Naive thymus-derived CD4-positive, alpha-beta T cell (primary cell): ENCODE measurements at places on chromosomes 6 and 20.

GRCh38 chr6:43468748-43469681 is 8.4 kb upstream of the TJAP1 start:
- H3K4me1 ChIP-seq: no peaks in the 10 kb centered on the region
- H3K27me3 ChIP-seq: peaks cover 3% of the 10 kb centered on the region
- no peak overlapping the region for H3K27ac ChIP-seq
- no peak overlapping the region for H3K4me3 ChIP-seq
- no peak for DNase-seq

DNA sequence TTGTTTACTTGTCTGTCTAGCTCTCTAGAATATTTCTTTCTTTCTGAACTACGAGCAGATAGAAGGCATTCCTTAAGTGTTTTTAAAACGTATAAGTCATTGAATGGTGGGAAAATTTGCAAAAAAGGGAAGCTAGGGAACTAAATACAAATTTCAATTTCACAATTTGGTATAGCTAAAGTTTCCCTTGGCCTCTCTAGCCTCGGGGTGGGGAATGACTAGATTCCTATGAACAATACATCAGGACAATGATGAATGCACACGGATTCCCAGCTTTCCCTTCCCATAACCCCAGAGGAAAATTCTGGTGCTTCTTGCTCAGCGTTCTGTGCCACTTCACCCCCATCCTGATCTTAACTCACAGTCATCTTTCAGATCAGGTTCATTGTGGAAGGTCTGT is 113.3 kb upstream of the ASF1A start:
- H3K4me3 ChIP-seq: no peak overlapping the region
- H3K36me3 ChIP-seq: no peaks in the 10 kb centered on the region
- H3K27me3 ChIP-seq: no peaks in the 10 kb centered on the region

DNA sequence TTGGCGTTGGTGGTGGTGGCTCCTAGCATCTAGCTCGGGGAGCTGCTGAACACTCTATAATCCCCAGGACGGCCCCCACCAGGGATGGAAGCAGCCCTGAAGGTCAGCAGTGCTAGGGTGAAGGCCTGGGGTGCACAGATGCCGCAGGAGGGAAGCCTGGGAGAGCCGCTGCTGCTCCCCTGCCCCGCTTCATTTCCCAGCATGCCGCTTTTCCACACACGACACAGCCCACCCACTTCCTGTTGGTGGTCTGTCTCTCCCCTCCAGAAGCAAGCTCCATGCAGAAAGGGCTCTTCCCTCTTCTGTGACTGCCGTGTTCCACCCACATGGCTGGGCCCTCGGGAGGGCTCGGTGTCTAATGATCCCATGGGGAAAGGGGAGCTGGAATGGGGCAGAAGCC is 35.3 kb downstream of the GNAS-AS1 start:
- no peaks in the 10 kb centered on the region for H3K4me1 ChIP-seq
- no peak overlapping the region for H3K27ac ChIP-seq
- H3K27me3 ChIP-seq: no peaks in the 10 kb centered on the region
- no peak overlapping the region for H3K4me3 ChIP-seq
- no peaks in the 10 kb centered on the region for H3K36me3 ChIP-seq

DNA sequence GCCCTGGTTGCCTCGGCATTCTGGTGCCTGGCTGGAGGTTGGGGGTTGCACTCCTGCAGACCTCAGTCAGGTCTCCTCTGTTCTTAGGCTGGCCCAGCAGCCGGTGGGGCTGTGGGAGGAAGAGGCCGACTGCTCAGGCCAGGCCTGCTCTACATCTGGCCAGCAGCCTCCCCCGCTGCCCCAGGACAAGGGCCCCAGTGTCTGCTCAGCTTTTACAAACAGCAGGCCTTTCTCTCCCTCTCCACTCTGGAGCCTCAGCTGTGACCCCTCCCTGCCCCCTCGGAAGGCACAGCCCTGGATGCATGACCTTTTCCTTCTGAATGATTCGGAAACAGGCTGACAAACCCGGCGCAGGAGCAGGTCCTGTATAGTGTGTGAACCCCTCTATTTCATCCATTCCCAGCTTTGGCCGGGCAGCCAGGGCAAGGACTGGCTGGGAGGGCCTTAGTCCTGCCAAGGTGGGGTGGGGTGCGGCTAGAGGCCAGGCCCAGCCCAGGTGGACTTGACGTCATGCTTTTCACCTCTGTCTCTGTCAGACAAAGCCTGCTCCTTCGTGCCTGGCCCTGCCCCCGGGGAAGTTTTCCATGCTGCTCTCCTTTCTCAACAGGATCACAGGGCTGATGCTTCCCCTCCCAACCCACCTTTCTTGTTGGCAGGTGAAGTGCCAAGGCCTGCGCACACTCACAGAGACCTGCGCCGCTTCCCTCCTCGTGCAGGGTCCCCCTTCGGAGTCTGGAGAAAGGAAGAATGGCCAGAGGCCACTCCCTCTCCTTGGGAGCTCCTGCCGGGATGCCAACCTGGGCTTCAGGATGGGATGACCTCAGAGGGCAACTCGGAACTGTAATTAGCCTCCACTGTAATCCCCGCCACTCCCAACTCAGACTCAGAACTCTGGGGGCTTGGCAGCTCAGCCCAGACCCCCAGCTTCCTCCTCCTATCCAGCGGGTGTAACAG is 10.1 kb upstream of the ITPR3 start:
- no peaks in the 10 kb centered on the region for H3K27me3 ChIP-seq
- no peaks in the 10 kb centered on the region for H3K36me3 ChIP-seq
- no peaks in the 10 kb centered on the region for H3K4me1 ChIP-seq
- DNase-seq: no peak
- H3K27ac ChIP-seq: no peak overlapping the region
- H3K4me3 ChIP-seq: no peak overlapping the region

GRCh38 chr20:24359321-24360027 is 110.0 kb upstream of the SYNDIG1 start:
- no peak overlapping the region for H3K4me3 ChIP-seq
- DNase-seq: no peak

GRCh38 chr6:87784690-87785089 is 82.7 kb upstream of the AKIRIN2 start:
- H3K4me1 ChIP-seq: no peaks in the 10 kb centered on the region
- H3K36me3 ChIP-seq: no peaks in the 10 kb centered on the region
- DNase-seq: no peak
- H3K27me3 ChIP-seq: no peaks in the 10 kb centered on the region
- H3K4me3 ChIP-seq: no peak overlapping the region

DNA sequence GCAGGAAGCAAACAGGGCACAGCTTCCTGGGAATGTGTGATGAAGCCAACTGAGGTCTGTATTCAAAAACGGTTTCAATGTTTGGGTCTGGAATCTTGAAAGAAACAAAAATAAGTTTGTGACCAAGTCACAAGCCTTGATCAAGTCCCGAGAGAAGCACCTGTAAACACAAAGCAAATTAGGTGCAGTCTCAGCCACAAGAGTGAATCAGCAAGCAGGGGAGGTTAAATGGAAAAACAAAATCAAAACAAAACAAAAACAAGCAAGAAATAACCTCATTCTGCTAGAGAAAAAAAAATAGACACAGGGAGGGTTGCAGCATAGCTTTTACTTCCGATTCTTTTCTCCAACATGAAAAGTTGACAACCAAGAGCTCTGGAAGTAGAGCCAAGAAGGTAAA is 201.7 kb downstream of the CLIC5 start:
- H3K4me3 ChIP-seq: no peak overlapping the region
- no peak for DNase-seq
- H3K27ac ChIP-seq: no peak overlapping the region
- no peaks in the 10 kb centered on the region for H3K27me3 ChIP-seq
- H3K4me1 ChIP-seq: no peaks in the 10 kb centered on the region
- no peaks in the 10 kb centered on the region for H3K36me3 ChIP-seq

DNA sequence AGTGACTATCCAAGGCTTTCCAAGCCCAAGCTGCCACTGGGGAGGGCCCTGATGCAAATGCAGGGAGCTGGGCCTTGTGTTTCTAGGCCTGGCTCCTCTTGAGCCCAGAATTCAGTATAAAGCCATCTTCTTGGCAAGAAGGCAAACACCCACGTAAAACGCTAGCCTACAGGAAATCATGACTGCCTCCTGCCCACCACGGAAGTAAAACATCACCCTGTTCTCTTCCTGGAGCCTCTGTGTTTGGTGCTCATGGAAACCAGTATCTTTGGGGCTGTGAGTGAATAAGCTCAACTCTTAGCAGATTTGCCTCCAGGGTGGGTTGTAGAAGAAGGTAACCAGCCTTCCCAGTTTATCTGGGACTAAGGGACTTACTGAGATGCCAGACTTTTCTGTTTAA is 271.0 kb downstream of the ZNF217 start:
- no peaks in the 10 kb centered on the region for H3K27me3 ChIP-seq
- no peak overlapping the region for H3K4me3 ChIP-seq
- peak; percentile 13 for DNase-seq
- H3K27ac ChIP-seq: no peak overlapping the region
- H3K4me1 ChIP-seq: no peaks in the 10 kb centered on the region

- H3K36me3 ChIP-seq: peaks cover 12% of the 10 kb centered on the region
- no peak overlapping the region for H3K27ac ChIP-seq
- H3K4me1 ChIP-seq: peaks cover 4% of the 10 kb centered on the region
- no peak overlapping the region for H3K4me3 ChIP-seq
- DNase-seq: no peak
Observed at GRCh38 chr6:38678178-38678760, 24.7 kb downstream of the GLO1 start.

- no peak overlapping the region for H3K27ac ChIP-seq
- no peak for DNase-seq
- no peaks in the 10 kb centered on the region for H3K36me3 ChIP-seq
- no peak overlapping the region for H3K4me3 ChIP-seq
Observed at GRCh38 chr6:109490713-109491112, 7.7 kb upstream of the ZBTB24 start.

- DNase-seq: no peak
- H3K27ac ChIP-seq: no peak overlapping the region
- peaks cover 4% of the 10 kb centered on the region for H3K36me3 ChIP-seq
- no peaks in the 10 kb centered on the region for H3K27me3 ChIP-seq
- H3K4me3 ChIP-seq: no peak overlapping the region
Observed at GRCh38 chr20:25000268-25000801, 7.8 kb upstream of the APMAP start.

GRCh38 chr6:161359618-161359945 is 85.7 kb upstream of the AGPAT4 start:
- H3K27ac ChIP-seq: no peak overlapping the region
- H3K4me1 ChIP-seq: no peaks in the 10 kb centered on the region
- H3K4me3 ChIP-seq: no peak overlapping the region
- no peaks in the 10 kb centered on the region for H3K27me3 ChIP-seq
- no peaks in the 10 kb centered on the region for H3K36me3 ChIP-seq
- no peak for DNase-seq

DNA sequence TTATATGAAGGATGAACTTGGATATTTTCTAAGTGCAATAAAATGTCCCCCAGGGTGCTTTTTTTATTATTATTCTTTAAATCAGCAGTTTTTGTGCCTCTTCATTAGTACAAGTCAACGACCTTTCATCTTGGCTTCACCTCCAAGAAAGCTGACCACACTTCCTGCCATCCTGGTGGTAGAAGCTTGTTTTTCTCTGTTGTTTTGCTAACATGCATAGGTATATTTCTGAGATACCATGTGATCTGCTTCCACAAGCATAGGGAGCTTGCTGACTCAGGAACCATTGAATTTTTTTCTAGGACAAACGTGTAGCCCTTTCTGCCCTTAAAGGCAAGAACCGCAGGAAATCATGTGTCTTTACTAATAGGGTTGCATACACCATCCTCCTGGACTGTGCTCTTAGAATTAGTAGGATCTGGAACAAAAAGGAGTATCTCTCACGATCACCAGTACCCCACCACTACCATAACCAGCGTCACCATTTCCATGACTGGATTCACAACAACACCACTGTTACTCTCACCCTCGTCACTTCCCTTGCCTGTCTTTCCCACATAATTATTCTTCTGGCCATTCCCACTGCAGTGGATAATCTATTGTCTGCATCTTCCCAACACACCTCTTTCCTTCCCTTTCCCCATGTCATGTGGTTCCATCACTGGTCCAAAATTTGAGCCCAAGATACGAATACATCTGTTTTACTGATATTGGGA is 207.1 kb downstream of the MAFB start:
- H3K27me3 ChIP-seq: no peaks in the 10 kb centered on the region
- no peak overlapping the region for H3K4me3 ChIP-seq
- DNase-seq: no peak
- no peaks in the 10 kb centered on the region for H3K4me1 ChIP-seq
- no peak overlapping the region for H3K27ac ChIP-seq

GRCh38 chr6:168934660-168935627 is 318.7 kb downstream of the THBS2 start:
- H3K4me1 ChIP-seq: no peaks in the 10 kb centered on the region
- H3K27me3 ChIP-seq: no peaks in the 10 kb centered on the region
- H3K4me3 ChIP-seq: no peak overlapping the region
- H3K36me3 ChIP-seq: no peaks in the 10 kb centered on the region

GRCh38 chr6:143724876-143725275 is 47.1 kb downstream of the PHACTR2 start:
- no peaks in the 10 kb centered on the region for H3K4me1 ChIP-seq
- no peak for DNase-seq
- H3K4me3 ChIP-seq: no peak overlapping the region
- H3K27ac ChIP-seq: no peak overlapping the region
- no peaks in the 10 kb centered on the region for H3K36me3 ChIP-seq
- no peaks in the 10 kb centered on the region for H3K27me3 ChIP-seq

- no peaks in the 10 kb centered on the region for H3K27me3 ChIP-seq
- no peak for DNase-seq
- H3K36me3 ChIP-seq: no peaks in the 10 kb centered on the region
- no peaks in the 10 kb centered on the region for H3K4me1 ChIP-seq
- H3K27ac ChIP-seq: no peak overlapping the region
Observed at GRCh38 chr20:16607364-16608276, 34.4 kb upstream of the KIF16B start.

DNA sequence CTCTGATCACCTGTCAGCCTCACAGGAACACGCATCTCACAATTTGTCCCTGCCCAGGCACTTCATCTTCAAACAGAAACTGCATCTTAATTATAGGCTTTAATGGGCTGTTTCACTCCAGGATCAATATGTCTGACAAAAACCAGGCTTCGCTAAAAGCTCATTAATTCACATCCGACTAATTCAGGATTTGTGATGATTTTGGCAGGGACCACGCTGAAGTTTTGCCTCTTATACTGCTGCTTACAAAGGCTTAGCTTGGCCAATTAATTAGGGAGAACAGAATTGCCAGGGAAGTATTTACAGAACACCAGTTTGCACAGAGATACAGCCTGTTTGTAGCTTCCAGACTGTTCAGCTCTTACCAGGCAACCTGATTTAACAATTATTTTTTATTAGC is 541.0 kb upstream of the SPTLC3 start:
- no peak for DNase-seq
- H3K27ac ChIP-seq: no peak overlapping the region
- H3K4me1 ChIP-seq: no peaks in the 10 kb centered on the region
- H3K4me3 ChIP-seq: no peak overlapping the region

DNA sequence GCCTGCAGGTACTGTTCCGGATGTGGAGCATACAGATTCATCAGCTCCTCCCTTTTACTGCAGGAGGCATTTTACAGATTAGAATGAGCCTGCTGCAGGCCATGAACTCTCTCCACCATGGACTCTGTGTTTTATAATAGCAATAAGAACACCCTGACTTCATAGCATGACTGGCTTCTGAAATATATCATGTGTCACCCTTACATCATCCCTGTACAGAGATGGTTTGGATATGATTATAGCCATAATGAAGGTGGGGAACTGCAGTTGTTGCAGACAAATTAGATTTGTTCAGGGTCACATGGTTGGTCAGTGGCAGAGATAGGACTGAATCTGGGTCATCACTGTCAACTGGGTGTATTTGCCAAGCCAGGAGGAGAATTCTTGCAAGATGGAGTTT is 100.7 kb downstream of the FOXO3 start:
- no peak overlapping the region for H3K4me3 ChIP-seq

GRCh38 chr6:36692861-36693702 is 4.5 kb upstream of the RAB44 start:
- no peak for DNase-seq
- no peak overlapping the region for H3K4me3 ChIP-seq
- H3K36me3 ChIP-seq: no peaks in the 10 kb centered on the region
- H3K4me1 ChIP-seq: no peaks in the 10 kb centered on the region

GRCh38 chr6:29926413-29927274 is 15.7 kb upstream of the HLA-A start:
- H3K4me3 ChIP-seq: peak overlapping the region; percentile 68
- H3K27me3 ChIP-seq: no peaks in the 10 kb centered on the region
- H3K36me3 ChIP-seq: no peaks in the 10 kb centered on the region
